ENCODE measurements at places on chromosomes 16 and 17.

DNA sequence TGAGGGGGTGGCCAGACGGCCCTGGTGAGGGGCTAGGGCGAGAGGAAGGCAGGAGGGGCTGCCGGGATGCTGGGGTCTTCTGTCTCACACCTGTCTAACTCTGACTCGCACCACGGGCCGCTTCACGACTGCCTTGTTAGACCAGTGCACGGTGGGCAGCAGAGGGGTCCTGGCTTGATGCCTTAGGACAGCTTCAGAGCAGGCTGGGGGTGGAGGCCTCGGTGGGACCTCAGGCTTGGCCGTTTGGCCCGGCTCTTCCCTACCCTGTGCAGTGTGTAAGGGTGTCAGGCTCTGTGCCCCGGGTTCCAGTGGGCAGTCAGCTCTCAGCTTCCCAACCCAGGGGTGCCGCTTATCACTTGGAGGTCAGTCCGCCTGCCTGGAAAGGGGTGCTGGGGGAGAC lies 100.7 kb downstream of the OR1D5 start:
- DNase-seq, result no peak

- DNase-seq, result no peak
Observed at GRCh38 chr16:89956505-89957215, 8.1 kb downstream of the DEF8 start.

DNA sequence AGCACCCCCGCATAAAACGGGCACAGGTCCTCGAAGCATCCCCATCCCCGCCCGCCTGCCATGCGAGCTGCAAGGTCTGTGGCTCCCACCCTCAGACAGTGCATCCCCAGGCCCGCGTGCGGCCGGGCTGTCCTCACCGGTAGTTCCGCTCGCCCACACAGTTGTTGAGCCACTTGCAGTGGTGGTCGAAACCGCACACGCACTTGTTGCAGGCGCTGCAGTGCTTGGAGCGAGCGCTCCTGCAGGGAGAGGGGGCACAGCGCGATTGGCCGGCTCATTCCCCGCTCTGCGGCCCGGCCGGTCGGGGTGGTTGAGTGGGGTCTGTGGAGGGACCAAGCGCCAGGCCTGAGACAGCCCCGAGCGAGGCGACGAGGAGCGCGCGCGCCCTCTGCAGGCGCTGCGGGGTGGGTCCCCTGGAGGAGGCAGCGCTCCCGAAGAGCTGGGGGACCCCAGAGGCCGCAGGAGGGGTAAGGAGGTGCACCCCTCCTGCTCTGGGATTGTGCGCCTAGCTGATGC lies 6.0 kb upstream of the TPPP3 start:
- peak; percentile 66 for DNase-seq

GRCh38 chr16:64391063-64391600 lies 730.7 kb downstream of the CDH11 start:
- no peak for DNase-seq

- DNase-seq, result no peak
Observed at GRCh38 chr17:385178-385835, 32.7 kb upstream of the RPH3AL start.

- DNase-seq, result no peak
Observed at GRCh38 chr17:59491353-59492090, 73.9 kb upstream of the DHX40 start.

DNA sequence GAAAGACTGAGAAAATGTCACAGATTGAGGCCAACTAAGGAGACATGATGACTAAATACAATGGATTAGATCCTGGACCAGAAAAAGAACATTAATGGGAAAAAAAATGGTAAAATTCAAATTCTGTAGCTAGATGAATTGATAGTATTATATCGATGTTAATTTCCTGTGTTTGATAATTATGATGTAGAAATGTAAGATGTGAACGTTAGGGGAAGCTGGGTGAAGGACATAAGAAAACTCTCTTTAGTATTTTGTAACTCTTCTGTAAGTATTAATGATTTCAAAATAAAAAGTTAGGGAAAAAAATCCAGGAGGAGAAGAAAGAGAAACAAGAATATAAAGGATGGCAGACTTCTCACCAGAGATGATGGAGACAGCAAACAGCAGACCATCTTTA lies 2.8 kb upstream of the ITGB3 start:
- no peak for DNase-seq

GRCh38 chr16:72612256-72612655 lies 435.7 kb downstream of the ZFHX3 start:
- no peak for DNase-seq

DNA sequence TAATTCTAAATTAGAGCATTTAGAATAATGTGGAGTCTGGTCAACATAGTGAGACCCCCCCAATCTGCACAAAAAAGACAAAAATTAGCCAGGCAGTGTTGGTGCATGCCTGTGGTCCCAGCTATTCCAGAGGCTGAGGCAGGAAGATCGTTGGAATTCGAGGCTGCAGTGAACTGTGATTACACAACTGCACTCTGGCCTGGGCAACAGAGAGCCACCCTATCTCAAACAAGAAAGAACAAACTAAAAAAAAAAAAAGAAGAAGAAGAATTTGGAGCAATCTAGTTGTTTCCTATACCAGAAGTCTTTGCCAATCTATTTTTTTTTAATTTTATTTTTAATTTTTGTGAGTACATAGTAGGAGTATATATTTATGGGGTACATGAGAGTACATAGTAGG lies 6.0 kb downstream of the CETP start:
- no peak for DNase-seq

DNA sequence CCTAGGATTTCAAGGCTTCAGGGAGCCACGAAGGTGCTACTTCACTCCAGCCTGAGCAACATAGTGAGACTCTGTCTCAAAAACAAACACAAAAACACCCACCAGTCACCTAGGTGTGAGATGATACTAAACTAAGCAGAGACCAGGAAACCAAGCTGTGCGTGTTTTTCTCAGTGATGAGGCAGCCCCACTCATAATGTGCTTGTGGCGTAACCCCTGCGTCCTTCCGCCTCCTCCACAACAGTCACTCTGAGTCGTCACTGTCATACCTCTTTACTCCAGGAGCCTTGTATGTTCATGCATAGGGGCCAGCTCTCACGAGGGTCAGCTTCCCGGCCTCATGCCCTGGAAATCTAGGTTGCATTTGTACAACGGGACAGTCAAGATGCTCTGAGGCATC lies 31.1 kb upstream of the SLC47A1 start:
- DNase-seq, result no peak

- DNase-seq, result peak; percentile 82
Observed at GRCh38 chr16:11619327-11619851, 32.7 kb upstream of the LITAF start.
